ENCODE measurements at places on chromosomes 6 and 20.

GRCh38 chr20:46569961-46570360 is 19.5 kb upstream of the OCSTAMP start:
- no peak for DNase-seq

GRCh38 chr6:700490-700889 is 7.6 kb upstream of the EXOC2 start:
- DNase-seq = no peak

DNA sequence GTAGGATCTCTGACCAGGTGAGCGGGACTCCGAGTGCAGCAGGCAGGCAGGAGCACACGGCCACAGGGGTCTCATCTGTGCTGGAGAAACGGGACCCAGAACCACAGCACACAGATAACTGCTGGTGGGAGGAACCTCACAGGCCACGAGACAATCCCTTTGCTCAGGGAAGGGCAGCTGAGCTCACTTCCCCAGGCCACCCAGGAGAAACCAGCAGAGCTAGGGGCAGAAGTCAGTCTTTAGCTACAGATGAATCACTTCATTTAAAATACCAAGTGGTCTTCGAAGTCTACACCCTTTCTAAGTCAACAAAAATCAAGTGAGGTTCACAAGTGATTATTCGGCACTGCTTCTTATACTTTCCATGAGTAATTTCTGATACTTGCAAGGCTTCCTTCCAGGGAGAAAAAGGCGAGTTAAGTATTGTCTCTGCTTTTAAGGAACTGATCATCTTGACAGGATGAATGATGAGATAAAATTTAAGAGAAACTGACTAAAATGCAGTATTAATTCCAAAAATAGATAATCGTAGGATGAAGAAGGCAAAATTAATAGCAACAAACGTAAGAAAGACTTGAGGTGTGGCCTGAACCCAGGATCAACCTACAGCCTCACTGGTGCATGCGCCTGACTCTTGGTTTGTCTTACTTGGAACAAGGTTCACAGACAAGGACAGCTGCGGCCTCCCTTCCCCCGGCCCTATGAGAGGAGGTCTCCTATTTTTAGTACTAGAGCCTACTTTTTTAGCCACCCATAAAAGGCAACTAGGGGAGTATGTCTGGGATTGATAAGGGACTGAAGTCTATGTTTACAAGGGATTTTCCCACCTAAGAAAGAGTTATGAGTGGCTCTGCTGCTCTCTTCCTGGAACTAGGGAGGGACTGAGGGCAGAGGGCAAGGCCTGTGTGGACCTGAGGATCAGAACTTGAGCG is 233.6 kb downstream of the TTLL2 start:
- DNase-seq = no peak

DNA sequence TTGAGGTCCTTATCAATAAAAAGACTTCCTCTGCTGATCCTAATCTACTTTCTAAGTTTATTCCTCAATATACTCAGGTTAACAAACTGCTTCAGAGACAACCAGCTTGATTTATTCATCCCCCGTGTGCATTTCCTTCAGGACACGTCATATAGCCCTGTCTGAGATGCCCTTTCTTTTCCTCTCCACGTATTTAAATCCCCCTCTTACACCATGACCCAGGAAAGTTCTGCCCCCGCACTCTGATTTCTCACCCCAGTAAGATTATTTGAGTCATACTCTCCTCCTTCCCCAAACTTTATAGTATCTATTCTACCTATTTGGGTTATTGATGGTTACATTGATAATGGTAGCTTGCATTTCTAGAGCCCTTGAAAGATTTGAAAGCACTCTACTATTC is 9.8 kb upstream of the CGA start:
- DNase-seq = no peak

DNA sequence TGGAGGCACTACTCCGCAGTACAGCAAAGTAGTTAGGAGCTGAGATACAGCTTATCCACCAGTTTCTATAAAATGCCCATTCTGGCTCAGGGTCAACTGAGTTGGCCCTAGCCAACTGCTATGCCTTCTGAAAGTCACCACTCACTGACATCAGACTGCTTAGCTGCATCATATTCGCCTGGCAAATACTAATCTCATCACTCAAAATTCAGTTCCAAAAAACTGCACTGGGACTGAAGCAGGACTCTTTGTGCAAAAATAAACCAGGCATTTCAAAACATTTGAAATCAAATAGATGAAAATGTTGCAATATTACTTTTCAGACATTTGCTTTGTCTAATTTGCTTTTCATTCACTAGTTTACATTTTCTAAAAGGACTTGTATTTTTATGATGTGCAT is 230.0 kb downstream of the ALDH8A1 start:
- DNase-seq = no peak

Measured in common myeloid progenitor, CD34-positive (primary cell).